ENCODE measurements at places on chromosomes 1 and 21.

- DNase-seq = no peak
These were observed 8.1 kb upstream of the PMVK start for GRCh38 chr1:154944401-154945159.

DNA sequence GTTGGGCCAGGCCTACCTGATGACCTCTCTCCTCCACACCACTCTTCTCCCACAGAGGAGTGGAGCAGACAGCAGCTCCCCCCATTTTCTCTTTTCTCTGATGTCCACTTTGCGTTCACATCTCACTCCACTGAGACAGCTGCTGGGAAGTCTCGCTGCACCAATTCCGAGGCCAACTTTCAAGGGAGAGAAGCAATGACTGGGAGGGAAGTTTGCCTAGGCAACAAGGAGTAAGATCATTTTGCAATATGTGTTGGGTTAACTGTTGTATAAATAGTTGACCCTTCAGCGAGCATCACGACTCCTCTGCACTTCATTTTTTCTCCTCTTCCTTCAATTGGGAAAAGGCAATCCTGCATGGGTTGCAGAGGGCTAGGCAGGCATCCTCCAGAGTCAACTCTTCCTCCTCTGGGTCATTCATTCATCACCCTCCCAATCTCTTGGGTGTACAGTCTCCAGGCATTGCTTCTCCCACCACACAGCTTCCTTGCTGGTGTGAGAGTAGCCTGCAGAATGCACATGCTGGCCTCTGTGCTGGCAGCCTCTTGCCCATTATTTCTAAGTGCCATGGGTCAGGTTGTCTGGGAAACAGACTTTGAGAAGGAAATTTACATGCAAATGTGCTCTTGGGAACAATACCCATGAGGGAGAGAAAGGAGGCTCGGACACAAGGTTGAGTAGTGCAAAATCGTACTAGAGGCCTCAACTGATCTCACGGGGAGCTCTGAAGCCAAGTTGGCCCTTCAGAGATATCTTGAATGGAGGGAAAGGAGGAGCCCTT, 75.8 kb upstream of the BCAR3 start:
- DNase-seq = no peak

DNA sequence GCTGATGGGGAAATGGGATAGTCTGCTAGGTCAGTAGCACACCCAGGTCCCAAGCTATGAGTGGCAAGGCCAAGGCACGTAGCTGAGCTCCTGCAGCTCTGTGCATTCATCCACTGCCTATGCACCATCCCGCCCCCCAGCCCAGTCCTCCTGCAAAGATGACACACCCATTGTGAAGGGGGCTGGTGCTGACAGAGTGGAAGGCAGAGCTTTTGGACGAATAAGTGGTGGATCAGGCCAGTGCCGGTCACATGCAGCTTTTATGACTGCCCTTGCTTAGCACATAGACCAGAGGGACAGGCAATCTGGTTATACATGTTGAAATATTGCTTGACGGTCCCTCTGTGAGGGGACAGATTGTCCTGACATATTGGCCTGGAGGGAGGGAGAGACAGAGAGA, 494.3 kb downstream of the PTPRU start:
- DNase-seq = no peak

- DNase-seq = no peak
These were observed 150.2 kb downstream of the CAMTA1 start for GRCh38 chr1:6935361-6935883.

GRCh38 chr1:9362488-9362887, 69.8 kb downstream of the SPSB1 start:
- DNase-seq = no peak

All from ELR (cell line).